Activated CD4-positive, alpha-beta T cell treated with anti-CD3 and anti-CD28 coated beads for 36 hours (primary cell): ENCODE measurements at places on chromosomes 1 and 21. TPM values are rescaled to one million over a fixed set of nuclear protein-coding genes. Genes with fewer than 3 reads are reported as not detected.

- DNase-seq: no peak
These were observed 1.9 kb downstream of the GPSM2 start for GRCh38 chr1:108878678-108879077.

GBP6 gene
- total RNA-seq: 0.46 TPM

ATP6V1G3 gene
- total RNA-seq: not detected

GRCh38 chr1:54987427-54987826, 7.0 kb downstream of the TMEM61 start:
- no peak for DNase-seq

DNA sequence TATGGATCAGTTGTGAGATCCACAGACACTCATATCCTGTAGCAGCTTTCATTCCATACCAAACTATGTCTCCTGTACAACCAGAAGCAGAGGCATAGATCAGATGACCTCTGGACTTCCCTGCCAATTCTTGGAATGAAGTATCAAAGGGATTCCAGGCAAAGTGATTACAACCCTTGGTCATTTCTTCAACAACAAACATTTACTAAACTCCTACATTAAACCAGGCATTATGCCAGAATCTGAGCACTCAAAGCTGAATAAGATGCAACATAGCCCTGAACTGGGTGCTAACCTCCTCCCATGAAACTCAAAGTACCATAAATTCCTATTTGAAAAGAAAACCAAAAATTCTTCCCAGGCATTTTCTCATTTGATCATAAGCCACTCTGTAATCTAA, 121.2 kb upstream of the SGIP1 start:
- DNase-seq: no peak

NAV1 gene
- total RNA-seq: 2.6 TPM

IL19 gene
- total RNA-seq: not detected

RGS4 gene
- not detected for total RNA-seq

DNA sequence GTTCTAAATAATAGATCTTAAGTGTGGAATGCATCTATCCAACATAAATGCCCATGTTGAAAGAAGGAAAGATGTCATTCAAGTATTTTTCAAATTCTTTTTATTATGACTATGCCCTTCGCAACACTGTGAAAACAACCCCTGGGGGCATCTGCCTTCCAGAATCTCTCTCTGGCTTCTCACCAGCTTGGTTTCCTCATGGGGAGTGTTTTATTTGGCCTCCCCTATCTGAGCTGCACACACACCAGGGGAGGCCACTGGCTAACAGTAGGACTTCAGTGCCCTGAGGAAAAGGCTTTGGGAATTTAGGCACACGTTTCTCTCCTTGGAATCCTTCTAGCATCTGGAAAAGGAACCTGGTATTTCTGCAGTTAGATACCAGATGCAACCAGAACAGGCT, 130.6 kb downstream of the EDEM3 start:
- DNase-seq: no peak

- no peak for DNase-seq
These were observed 8.9 kb upstream of the CD48 start for GRCh38 chr1:160720356-160721085.

GRCh38 chr1:173505391-173505790, 28.3 kb downstream of the PRDX6 start:
- no peak for DNase-seq

- no peak for DNase-seq
These were observed 975.7 kb upstream of the PRMT6 start for GRCh38 chr1:106080608-106081325.

DNA sequence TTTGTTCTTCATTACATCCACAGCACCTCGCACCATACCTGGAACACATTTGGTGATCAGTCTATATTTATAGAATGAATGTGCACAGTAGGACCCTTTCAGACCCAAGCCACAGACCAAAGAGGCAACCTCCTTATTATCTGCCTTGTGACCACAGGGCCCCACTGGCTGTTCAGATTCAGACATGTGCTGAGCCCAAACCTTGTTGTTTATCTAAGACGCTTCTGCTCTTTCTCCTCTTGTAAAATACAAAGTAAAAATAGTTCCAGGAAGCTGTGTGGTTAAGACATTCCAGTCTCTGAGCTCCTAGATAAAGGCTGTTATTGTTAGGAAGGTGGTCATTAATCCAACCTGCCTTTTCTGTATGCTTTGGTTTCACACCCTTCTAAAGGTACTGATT, 3.6 kb upstream of the SCMH1 start:
- no peak for DNase-seq

DNA sequence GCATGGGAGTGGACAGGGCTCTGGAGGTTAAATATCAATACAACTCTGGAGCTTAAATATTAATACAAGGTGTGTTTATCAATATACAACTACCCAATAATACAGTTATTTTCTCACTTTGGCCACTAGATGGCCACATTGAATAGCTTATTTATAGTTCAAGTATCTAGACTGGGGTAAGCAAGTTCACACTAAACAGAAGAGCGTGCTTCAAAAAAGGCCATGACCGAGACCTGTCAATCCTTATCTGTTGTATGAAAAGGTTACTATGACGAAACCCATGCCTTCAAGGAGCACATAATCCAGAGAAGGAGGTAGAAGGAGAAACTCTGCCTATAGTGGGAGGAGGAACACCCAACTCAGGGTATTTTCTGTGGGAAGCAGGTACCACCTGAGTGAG, 29.1 kb downstream of the CHML start:
- no peak for DNase-seq

PDC gene
- not detected for total RNA-seq

EXTL1 gene
- total RNA-seq: not detected

GRCh38 chr1:168923521-168924136, 182.9 kb upstream of the ATP1B1 start:
- no peak for DNase-seq

DNA sequence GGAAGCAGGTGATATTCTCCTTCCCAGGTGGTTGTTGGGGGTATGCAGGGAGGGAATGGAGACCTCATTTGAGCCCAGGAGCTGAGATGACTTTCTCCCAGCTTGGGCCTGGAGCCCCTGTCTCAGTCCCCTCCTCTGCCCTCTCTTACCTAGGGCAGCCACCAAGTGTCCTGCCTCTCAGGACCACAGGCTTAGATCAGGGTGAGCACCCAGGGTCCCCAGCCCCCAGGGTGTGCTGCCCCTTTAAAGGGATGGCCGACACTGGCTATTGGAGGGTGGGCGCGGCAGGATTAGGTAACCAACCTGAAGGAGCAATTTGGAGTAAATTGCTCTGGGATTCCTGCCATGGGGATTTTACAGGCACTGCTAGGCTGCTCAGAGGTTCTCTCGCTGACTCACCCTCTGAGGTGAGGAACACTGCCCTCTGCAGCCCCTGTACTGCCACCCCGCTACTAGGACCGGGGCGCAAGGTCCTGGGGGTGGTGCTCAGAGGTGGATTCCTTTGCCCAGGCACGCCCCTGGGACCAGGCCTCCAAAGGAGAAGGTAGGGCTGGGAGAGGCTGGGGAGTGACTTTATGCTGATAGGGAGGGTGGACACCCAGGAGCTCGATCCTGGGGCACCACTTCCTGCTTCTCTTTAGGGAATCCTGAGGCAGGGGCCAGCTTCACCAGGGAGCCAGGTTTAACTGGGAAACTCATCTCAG, 1.5 kb downstream of the RPS6KA1 start:
- DNase-seq: peak; percentile 45

DNA sequence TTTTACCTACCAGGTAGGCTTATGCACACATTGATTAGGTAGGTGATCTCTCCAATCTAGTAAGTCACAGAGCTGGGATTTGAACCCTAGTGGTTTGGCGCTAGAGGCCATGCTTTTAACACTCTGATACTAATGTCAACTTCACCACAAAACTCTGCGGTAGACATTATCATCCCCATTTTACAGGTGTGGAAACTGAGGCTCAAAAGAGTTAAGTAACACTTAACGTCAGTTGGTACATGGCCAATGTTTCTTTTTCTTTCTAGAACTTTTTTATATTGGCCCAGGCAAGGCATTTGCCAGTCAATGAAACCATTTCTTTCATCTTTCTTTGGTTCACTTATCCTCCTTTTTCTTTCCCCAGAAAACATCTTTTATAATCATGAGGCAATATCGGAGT, 95.9 kb upstream of the KIF26B start:
- DNase-seq: no peak

DNA sequence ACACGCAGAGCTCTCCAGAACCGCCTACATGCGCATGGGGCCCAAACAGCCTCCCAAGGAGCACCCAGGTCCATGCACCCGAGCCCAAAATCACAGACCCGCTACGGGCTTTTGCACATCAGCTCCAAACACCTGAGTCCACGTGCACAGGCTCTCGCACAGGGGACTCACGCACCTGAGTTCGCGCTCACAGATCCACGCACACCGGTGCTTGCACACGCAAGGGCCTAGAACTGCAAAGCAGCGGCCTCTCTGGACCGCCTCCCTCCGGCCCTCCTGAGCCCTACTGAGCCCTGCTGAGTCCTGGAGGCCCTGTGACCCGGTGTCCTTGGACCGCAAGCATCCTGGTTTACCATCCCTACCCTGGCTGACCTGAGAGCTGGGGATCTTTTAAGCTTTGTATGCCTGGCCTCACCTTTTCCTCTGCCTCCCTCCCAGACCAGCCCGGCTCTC, 8.3 kb downstream of the OLIG2 start:
- no peak for DNase-seq

DNA sequence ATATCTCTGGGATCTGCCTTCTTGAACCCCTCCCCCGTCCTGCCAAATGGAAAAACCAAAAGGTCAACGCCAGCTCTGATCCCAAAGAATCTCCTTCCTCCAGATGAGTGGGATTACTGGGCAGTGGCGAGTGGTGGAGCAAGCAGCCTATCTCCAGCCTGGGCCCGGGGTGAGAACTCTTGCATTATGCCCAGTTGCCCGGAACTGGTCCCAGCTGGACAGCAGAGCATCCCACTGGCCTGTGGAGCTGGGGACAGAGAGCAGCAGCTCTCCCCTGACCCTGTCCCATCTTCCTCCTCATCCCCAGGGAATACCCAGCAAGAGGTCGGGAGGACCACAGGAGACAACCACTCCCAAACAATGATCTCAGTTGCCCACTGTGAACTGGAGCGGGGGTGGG, 130.5 kb downstream of the TMEM53 start:
- DNase-seq: no peak

DNALI1 gene
- total RNA-seq: not detected

GRCh38 chr21:40985370-40985769, 138.4 kb upstream of the DSCAM start:
- no peak for DNase-seq

FCRL2 gene
- total RNA-seq: not detected

DNA sequence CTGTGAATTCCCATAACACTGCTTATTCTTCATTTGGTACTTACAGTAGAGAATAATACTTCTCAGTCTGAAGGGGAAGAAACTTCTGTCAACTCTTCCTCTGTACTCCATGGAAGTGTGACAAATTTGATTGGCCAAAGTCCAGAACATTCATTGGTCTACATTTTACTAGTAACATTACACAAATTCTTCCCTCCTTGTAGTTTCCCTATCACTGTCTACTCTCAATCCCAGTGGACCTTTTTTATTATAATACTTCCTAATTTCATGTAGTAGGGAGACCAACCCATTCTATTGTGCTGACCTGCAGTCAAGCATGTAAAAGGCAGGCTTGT, 74.7 kb downstream of the ALG6 start:
- no peak for DNase-seq

DNA sequence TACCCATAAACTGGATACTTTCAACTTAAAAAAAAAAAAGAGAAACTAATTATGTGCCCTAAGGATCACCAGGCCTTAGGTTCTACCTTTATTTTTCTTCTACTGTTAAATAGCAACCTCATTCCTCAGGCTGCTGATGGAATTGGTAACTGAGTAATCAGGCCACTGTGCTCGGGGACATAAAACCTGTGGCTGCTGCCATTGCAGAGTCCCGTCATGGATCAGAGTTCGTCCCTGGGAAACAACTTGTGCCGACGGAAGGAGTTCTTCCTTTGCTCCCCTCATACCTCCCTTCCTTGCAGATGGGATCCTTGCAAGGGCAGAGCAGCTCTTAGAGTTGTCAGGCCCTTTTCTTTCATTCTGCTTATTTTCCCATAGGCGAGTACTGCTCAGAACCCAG, 123.6 kb downstream of the PBX1 start:
- DNase-seq: no peak

TCHH gene
- total RNA-seq: 0.05 TPM

- no peak for DNase-seq
These were observed 3.6 kb downstream of the FMO1 start for GRCh38 chr1:171251952-171252300.

NUF2 gene
- 57.6 TPM for total RNA-seq

SPRR2E gene
- not detected for total RNA-seq

GSTM2 gene
- 18.7 TPM for total RNA-seq
